ENCODE measurements at places on chromosomes 4 and X.

GRCh38 chrX:117936118-117936517, 180.5 kb downstream of the KLHL13 start:
- DNase-seq = no peak

- no peak for DNase-seq
Observed at GRCh38 chr4:102247041-102247440, 98.2 kb downstream of the SLC39A8 start.

GRCh38 chr4:22031423-22031822, 82.9 kb upstream of the KCNIP4 start:
- DNase-seq = no peak

- no peak for DNase-seq
Observed at GRCh38 chr4:184415071-184415470, 59.3 kb downstream of the IRF2 start.

- DNase-seq = peak; percentile 63
Observed at GRCh38 chr4:578451-579443, 2.7 kb upstream of the TMEM271 start.

DNA sequence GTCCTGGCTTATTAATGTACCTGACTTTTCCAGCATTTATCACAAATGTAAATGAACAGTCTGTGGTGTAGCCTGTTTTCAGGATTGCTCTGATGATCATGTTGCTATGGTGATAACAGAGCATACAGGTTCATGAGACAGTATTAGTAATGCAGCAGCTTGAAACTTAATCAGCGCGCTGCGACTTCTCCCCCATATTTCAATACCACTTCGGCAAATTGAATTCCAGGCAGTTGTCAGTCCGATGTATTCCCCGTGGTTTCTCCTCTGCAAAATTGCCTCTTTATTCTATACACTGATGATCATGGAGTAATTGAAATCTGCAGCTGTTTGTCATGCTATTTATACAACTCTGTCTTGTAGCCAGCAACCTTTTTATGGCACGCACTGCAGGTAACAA, 239.3 kb downstream of the C4orf33 start:
- DNase-seq = no peak

DNA sequence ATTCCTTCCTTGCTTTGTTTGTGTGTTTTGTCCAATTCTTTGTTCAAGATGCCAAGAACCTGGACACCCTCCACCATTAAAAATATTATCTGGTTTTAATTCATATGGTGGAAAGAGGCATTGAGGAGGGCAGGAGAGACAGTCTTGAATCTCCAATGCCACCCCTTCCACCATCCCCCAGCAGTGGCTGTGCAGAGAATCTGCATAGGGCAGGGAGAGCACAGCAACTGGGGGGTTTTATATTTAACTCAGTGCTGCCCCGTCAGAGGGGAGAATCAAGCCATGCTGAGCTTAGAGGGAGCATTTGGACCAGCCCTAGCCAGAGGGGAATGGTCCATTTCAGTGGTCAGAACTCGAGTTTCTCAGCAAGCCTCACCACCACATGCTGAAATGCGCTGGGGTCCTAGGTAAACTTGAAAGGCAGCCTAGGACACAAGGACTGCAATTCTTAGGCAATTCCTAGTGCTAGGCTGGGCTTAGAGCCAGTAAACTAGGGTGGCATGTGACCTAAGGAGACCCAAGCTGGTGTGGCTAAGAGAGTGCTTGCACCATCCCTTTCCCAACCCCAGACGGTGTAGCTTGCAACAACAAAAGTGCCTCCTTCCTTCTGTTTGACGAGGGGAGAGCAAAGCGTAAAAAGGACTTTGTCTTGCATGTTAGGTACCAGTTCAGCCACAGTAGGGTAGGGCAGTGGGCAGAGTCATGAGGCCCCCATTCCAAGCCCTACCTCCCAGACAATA, 34.2 kb downstream of the CCDC158 start:
- no peak for DNase-seq

- DNase-seq = no peak
Observed at GRCh38 chr4:119233750-119234149, 21.2 kb downstream of the USP53 start.

DNA sequence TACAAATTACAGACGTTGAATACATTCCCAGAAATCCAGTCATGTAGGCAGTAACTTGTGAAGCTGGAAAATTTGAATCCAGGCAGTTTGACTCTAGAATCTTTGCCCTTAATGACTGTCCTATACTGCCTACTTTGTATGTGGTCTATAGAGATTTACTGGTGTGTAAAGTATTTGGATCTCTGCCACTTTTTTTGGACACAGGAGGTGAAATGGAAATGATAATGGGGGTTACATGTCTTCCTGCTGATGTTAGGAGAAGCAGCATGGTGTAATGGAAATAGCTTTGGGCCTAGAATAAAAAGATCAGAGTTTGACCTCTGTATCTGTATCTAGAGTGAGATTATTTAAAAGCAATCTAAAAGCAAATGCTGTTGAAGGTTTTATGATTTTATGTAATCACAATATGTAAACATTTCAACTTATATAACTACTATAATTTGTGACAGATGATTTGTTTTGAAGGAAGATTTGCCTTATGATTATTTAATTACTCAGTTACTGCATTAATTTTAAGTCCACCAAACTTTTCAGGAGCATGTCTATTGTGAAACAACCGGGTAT, 3.3 kb downstream of the COL4A5 start:
- DNase-seq = no peak

GRCh38 chr4:15042529-15043167, 40.4 kb downstream of the CPEB2 start:
- no peak for DNase-seq

- DNase-seq = peak; percentile 74
Observed at GRCh38 chrX:3638280-3638873, 75.1 kb downstream of the PRKX start.

- no peak for DNase-seq
Observed at GRCh38 chr4:8155048-8155447, 3.6 kb downstream of the ABLIM2 start.

GRCh38 chrX:66633541-66633940, 5.3 kb downstream of the EDA2R start:
- no peak for DNase-seq

GRCh38 chr4:114598191-114599121, at the start of gene UGT8:
Gene UGT8 (plus strand): TSS chr4:114598807. CDS start chr4:114622881, 24,074 bp downstream.
- peak; percentile 77 for DNase-seq

DNA sequence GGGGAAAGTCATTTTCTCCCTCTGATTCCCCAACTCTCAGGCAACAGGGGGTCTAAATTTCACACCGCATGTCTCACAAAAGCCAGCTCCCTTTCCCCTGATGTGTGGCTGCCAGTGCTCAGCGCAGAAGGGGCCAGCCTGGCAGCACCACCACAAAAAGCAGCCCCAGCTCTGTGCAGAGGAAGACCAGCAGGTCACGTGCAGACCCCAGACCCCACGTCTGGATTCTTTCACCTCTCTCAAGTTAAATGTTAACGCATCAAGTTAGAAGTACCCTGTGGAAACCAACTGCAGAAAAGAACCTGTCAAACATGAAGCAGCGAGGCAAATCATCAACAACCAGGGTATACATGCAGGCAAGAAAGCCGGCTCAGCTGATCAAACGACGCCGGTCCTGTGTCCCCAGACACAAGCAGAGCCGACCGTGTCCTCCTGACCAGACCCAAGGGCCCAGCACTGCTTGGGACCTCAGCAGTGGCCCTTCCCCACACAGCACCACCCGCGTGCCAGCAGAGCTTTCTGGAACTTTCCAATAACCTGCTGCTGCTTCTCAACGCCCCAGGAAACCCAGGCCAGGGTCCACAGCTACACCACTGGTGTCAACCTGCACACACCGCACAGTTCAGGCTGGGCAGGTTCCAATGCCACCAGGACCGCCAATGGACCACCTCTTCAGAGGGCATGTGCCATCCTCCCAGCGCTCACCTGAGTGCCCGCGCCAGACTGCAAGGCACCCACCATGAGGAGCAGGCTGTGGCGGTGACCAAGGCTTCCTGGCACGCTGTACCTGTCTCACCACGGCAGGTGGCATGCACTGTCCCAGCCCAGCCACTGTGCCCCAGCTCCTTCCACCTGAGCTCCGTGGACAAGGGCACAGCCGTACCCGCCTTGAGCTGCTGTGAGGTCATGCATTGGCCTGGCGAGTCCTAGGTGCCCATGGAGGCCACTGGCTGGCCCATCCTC, 4.0 kb downstream of the LRPAP1 start:
- DNase-seq = no peak

DNA sequence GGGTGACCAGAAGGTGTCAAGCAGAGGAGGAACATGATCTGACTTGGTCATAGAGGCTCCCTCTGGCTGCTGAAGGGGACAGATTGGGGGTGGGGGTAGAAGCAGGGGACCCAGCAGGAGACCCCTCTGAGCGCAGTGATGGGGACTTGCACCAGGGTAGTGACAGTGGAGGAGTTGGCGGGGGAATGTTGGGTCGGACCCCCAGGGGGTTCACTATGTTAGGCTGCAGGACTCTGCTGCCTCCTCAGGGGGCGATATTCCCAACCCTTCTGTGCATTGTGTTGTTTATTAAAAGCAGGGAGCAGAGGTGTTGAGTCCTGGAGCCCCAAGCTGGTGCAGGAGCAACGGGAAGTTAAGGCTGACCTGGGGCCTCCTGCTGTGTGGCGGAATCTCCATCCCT, 8.8 kb downstream of the WDR13 start:
- DNase-seq = peak; percentile 79

DNA sequence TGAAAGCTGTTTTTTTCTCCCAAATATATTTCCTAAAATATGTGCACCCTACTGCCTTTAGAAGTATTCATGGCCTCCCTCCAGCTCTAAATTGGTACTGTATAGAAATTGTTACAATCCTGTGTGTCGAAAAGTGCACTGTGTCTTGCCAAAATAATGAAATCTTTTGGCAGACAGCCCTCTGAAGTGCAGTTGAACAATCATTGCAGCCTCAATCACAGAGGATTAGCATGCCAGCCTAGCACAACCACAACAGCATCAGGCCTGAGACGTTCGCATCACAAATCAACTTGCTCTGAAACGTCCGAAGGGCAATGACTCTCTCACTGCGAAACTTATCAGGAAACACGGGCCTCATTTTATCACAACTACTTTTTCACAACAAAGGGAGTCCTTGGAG, 99.0 kb downstream of the ANOS1 start:
- DNase-seq = no peak

- no peak for DNase-seq
Observed at GRCh38 chr4:64146030-64146429, 263.2 kb downstream of the TECRL start.

DNA sequence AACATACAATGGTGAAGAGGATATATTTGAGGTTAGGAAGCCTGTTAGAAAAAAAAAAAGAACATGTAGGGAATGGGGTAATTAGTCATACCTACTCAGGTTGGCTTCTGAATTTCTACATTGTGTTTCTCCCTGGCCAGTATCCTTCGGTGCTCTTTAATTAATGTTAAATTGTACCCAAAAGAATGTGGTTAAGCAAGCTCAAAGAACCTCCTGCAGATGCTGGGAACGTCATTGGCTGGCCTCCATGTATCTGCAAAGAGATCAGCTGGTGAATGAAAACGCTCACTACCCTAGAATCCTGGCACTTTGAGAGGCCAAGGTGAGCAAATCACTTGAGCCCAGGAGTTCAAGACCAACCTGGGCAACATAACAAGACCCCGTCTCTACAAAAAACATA, 942.3 kb upstream of the PRKX start:
- no peak for DNase-seq

- no peak for DNase-seq
Observed at GRCh38 chr4:67853336-67853735, 30.5 kb downstream of the TMPRSS11D start.

DNA sequence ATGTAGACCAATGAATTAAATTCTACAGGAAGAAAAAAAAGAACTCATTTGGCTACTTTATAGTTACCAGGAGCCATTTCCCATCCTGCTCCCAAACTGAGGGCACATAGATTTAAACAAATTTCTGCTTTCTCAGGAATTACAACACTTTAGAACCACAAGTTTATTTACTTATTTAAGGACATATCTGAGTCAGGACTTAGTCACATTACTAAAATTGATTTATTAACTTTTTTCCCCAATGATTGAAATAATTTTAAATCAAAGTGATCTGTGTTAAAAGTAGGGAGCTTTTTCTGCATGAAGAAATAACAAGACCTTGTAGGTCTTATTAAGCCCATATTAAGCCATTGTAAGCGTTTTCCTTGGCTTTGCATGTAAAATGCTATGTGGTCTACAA, 291.0 kb upstream of the HAND2 start:
- no peak for DNase-seq

GRCh38 chr4:88807499-88807898, 109.9 kb upstream of the NAP1L5 start:
- DNase-seq = no peak

DNA sequence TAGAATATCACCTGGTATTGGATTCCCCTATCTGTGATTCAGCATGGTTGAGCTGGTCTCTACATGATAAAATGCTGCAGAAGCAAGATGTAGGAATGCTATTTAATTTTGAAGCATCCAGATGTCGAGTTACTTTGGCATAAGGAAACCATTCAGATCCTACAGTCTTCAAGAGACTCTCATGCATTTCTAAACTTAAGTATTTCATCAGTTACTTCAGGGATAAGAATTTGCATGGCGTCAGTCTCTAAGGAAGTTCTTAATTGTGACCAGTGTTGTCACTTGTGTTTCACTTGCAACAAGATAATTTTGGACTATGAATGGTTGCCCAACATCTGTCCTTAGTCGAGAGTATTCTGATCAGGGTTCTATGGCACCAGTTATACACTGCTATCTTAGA, 192.4 kb downstream of the CCNG2 start:
- DNase-seq = no peak

GRCh38 chr4:116627545-116627944, 457.8 kb downstream of the TRAM1L1 start:
- DNase-seq = no peak

GRCh38 chr4:53598901-53599300, 7.6 kb upstream of the LNX1 start:
- DNase-seq = no peak

DNA sequence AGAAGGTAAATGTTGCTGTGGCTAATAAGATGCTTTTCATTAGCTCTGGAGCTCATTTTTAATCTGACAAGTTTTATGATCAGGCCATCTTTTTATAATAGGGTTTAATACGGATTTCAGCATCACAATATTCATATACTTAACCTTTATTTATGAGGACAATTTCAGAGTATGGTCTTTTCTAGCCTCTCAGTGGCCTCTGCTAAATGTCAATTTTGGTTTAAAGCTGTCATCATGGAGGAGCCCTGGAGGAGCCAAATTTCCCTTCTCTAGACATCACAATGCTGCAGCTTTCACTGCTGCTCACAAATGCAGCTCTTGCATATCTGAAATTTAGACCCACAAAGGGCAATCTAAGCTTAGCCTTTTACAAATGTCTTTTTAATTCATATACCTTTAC, 510.4 kb downstream of the PCDH7 start:
- no peak for DNase-seq

- no peak for DNase-seq
Observed at GRCh38 chr4:123876143-123876542, 479.5 kb downstream of the SPRY1 start.

GRCh38 chr4:1515763-1516162, 109.5 kb upstream of the NKX1-1 start:
- DNase-seq = no peak

- DNase-seq = no peak
Observed at GRCh38 chr4:183441276-183441675, 3.2 kb upstream of the CDKN2AIP start.

DNA sequence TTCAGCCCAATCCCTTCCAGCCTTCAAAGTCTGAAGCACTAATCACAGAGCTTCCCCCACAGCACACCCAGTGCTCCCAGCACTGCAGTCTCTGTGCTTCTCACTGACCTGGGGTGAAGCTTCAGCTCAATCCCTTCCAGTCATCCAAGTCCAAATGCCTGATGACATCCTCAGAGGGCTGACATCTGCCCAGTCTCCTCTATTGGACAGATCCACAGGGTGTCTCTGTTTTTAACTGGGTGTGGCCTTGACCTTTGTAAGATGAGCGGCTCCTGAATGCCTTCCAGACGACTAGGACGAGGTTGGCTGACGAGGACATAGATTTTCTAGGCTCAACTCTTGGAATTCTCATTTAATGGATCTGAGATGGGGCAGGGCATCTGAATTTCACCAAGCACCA, 7.6 kb upstream of the SLC2A9 start:
- DNase-seq = no peak
